ENCODE measurements at places on chromosomes 2 and 18.

- peak; percentile 13 for DNase-seq
Measured at GRCh38 chr2:230268606-230269243, 43.2 kb downstream of the SP140 start.

DNA sequence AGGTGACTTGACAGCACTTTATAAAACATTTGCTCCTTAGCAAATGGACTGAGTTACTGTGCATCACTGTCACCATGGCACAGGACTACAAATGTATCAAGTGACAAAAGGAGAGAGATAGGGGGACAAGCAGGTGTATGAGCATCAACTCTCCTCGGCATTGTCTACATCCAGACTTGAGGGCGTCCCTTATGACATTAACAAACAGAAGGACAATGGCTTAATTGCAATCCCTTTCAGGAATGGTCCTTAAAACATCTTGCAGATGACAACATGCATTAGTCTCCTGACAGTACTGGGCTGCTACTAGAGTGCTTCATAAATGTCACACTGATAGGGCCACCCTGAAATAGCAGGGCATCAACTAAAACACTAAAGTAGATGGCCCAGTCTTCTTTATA, 198.8 kb downstream of the PDE1A start:
- DNase-seq = no peak

- no peak for DNase-seq
Measured at GRCh38 chr2:212974692-212975091, 176.7 kb downstream of the IKZF2 start.

- DNase-seq = no peak
Measured at GRCh38 chr18:55252901-55253300, 293.6 kb upstream of the CCDC68 start.

DNA sequence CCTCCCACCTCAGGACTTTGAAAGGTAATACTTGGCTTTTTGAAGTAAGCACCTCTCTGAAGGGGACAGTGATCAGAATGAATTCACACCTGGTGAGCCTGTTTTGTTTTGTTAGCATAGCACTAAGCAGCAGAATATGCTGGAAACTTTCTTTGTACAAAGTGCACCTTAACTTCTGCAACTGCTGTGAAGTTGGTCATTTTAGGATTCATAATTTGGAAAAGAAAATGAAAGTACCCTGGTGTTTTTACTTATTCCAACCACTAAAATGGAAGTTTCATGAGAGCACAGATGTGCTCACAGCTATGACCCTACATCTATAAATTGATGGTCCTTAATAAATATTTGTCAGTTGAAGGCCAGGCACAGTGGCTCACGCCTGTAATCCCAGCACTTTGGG, 257.8 kb upstream of the STON1 start:
- no peak for DNase-seq

- DNase-seq = no peak
Measured at GRCh38 chr2:241658296-241658695, 20.8 kb downstream of the ATG4B start.

- DNase-seq = no peak
Measured at GRCh38 chr2:147390475-147390874, 454.4 kb upstream of the ACVR2A start.

DNA sequence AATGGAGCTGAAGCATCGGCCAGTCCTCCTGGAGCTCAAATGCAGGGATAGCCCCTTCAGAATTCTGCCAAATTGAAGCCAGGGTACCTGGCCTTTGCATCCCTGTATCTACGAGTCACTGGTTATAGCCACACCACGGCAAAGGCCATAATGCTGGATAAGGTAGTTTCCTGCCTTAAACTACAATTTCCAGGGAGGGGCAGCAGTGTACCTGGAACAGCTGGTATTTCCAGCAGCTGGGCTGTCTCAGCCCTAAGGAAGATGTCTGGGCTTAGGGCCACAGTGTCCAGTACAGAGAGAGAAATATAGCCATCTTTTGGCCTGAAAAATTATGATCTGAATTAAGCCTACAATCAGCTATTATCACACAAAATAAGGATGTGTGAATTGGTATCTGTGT, 180.3 kb downstream of the GCA start:
- DNase-seq = no peak

DNA sequence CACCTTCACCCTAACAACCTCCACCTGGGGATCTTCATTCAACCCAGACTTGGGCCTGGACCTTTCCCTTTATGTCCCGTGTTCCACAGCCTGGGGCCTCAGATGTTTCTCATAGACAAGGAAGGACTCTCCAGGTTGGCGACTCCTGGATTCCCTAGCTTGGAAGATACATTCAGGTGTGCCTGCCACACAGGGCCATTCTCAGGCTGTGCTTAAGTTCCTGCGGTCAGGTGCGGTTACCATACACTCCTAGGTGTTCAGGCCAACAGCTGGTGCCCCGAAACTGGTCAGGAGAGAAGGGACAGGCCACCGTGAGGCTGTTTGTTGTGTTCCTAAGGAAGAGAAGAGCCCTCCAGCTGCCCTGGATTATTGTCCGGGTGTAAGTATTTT, 15.6 kb downstream of the SLC4A3 start:
- no peak for DNase-seq

DNA sequence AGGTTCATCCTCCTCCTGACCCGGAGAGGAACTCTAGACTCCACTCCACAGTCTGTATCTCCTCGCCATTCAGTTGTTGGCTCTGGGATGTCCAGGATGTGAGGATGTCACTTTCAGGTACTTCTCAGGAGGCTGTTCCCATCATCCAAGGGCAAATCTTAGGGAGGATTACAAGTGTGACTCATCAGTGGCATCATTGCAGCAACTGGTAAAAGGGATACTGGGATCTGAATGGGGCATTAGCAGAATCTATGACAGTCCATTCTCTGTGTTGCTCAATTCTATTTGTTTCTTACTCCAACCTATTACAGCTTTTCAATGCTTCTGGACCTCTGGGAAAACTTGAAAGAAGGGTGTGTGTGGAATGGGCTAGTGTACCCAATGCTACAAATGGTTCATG, 81.5 kb upstream of the FN1 start:
- DNase-seq = no peak

- DNase-seq = no peak
Measured at GRCh38 chr2:6081955-6082624, 389.9 kb downstream of the SOX11 start.

GRCh38 chr18:36199691-36200295, 12.5 kb downstream of the MOCOS start:
- no peak for DNase-seq

GRCh38 chr2:9308186-9308955, 101.8 kb downstream of the ASAP2 start:
- DNase-seq = no peak

- no peak for DNase-seq
Measured at GRCh38 chr2:143300536-143300935, 171.3 kb downstream of the ARHGAP15 start.

DNA sequence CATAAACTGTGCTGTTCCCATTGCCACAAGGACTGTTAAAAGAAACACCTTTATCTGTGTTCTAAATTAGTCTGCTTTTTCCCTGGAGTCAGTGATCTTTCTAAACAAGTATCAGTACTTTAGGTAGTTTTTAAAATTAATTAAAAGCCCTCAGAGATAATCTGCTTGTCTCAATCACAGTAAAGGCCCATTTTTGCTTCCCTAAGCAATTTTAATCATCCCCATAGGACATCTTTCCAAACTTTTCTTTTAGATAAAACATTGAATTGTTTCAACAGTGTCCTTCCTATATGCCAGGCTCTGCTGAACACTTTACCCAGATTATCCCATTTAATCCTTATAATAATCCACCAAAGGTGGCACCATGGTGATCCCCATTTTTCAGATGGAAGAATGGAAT, 3.9 kb downstream of the ERICH2 start:
- DNase-seq = no peak

GRCh38 chr18:74334242-74334893, 18.7 kb downstream of the C18orf63 start:
- no peak for DNase-seq

GRCh38 chr2:229691631-229692030, 22.7 kb downstream of the DNER start:
- DNase-seq = no peak

GRCh38 chr2:171018522-171018921, 89.5 kb downstream of the GORASP2 start:
- DNase-seq = no peak

GRCh38 chr18:12324991-12325725, 17.1 kb downstream of the TUBB6 start:
- DNase-seq = no peak

GRCh38 chr2:220394433-220394832, 767.0 kb downstream of the SLC4A3 start:
- no peak for DNase-seq

DNA sequence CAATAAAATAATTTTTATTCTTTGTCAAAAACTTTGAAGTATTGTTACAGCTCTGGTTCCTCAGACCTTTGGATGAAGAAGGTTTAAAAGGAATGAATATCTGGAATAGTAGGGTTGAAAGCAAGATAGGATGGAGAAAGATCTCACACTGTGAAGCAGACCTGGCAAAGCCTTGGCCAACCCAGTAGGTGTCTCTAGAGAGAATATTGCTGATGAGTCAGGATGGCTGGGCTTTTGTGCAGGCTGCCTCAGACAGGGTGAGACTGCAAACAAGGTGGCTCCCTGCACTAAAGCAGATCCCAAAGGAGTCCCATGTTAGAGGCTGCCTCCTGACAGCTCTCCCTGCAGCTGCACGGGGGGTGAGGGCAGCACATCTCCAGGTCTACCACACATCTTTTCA, 226.0 kb upstream of the ITGA4 start:
- DNase-seq = no peak

GRCh38 chr2:69564604-69565003, 78.9 kb downstream of the AAK1 start:
- DNase-seq = no peak

DNA sequence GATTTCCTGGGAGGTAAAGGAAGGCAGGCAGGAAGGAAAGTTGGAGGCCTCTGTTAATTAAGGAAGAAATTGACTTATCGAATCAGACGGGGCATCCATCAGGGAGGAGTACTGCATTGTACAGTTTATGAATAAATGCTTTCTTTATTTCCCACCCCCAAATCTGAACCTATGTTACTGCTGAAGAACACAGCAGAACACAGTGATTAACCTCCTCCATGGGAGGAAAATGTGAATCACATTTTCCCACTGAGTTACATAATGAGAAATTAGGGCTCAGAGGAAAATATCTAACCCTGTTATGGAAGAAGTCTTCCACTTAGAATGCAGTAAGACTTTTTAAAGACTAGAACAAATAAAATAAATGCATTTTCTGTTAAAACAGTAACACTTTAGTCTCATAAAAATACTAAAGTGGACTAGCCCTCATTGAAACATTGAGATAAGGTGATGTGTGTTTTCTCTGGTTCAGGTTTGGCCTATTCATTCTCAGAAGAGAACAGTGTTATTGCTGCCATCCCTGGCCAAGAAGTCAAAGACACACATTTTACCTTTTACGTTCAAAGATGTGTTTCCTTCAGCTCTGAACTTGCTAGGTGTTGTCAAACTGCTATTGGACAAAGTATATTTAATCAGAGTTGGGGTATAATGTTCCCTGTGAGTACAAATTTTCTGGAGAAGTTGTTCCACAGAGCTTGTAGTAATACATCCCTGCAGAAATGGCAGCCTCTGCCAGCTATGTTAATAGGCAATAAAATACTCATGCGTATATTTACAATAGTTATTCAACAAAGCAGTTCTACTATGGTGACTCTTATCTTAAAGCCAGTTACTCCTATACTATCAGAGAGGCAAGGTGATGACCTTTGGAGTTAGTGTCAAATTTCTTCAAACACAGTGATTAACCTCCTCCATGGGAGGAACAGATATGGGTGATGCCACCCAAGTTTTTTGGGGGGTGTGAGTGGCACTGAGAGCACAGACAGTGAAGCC, 11.1 kb downstream of the DNAH6 start:
- DNase-seq = no peak

Data from stimulated activated naive B cell treated with anti-CD40 and anti-IgM and Interleukin-4, amounts not matched to agents 10 μg/mL and 1 μg/mL and 100 μg/mL, for 72 hours (primary cell).